Foreskin keratinocyte (primary cell): ENCODE measurements at places on chromosomes 6 and 20. TPM values are rescaled to one million over a fixed set of nuclear protein-coding genes. Genes with fewer than 3 reads are reported as not detected.

GRCh38 chr20:25394276-25394675 lies 3.6 kb upstream of the ABHD12 start:
- DNase-seq: no peak

DNA sequence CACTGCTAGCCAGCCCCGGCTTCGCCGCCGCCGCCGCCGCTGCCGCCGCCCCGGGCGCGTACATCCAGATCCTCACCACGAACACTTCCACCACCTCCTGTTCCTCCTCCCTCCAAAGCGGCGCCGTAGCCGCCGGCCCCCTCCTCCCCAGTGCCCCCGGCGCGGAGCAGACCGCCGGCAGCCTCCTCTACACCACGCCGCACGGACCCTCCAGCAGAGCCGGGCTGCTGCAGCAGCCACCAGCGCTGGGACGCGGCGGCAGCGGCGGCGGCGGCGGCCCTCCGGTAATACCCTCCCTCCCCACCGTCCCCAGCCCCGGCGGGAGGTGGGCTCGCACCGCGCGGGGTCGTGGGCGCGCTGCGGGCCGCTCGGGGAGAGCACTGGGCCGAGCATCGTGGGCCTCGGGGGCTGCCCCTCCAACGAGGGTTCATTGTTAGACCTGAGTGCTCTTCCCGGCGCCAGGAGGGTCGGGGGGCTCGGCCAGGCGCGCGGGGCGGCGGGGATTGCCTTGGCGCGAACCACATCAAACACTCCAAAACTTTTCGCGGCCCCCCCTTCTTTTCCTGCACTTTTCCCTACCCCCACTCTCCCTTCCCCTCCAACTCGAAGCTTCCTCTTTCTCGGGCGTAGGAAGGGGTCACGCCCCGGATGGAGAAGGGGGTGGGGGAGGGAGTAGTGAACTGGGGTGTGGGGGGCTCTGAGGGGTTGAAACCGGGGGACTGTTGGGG lies 827 bp downstream of the E2F3 start:
- DNase-seq: peak; percentile 48

GRCh38 chr20:31815408-31816188 lies 3.6 kb upstream of the MYLK2 start:
- DNase-seq: no peak

GRCh38 chr6:13767121-13767808 lies 47.1 kb downstream of the MCUR1 start:
- no peak for DNase-seq

DNA sequence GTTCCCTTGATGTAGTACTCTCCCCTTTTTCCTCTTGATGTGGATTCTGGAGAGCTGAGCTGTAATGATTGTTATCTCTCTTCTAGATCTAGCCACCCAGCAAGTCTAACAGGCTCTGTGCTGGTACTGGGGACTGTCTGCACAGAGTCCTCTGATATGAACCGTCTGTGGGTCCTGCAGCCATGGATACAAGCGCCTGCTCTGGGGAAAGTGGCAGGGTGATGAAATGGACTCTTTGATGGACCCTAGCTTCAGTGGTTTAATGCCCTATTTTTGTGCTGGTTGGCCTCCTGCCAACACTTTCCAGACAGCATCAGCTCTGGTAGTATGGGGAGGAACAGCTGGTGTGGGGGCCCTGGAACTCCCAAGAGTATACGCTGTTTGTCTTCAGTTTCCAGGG lies 216.3 kb downstream of the ADGRG6 start:
- no peak for DNase-seq

DNA sequence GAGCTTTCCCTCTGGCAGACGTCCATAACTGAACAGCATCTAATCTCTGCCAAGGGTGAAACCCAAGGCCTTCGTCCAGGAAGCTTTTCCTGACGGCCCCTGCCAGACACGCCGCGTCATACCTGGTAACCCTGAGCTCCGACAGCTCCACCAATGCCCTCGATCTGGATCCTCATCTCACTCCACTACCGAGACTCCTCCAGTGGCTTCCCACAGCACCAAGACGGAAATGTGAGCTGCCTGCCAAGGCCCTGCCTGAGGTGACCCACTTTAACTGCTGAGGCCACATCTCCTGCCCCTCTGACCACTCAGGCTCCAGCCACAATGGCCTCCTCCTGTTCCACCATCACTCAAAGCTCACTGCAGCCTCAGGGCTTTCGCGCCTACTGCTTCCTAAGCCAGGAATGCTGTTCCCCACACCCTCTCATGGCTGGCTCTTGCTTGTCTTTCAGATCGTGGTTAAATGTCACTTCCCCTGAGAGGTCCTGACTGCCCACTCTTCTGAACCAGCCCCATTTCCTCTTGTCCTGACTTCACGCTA lies 143.2 kb downstream of the PREX1 start:
- DNase-seq: no peak

DNA sequence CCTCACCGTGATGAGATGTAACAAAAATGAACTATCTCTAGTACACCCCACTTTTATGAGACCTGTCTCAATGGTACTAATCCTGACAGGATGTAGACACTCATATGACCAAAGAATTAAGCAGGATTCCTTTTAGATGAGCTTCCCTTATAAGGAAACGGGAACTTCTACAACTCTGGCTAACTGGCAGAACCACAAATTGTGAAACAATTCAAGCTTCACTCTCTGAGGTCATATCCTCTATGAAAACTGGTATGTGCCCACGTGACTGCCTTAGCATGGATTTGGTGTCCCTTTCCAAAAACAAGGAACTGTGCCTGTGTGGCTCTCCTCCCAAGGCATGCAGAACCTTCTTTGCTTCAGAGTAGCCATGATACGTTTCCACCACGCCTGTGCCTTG lies 14.1 kb upstream of the CPNE5 start:
- DNase-seq: peak; percentile 83

Gene RBM12
- 62.7 and 62.8 TPM in 2 replicates for total RNA-seq

Gene CAP2
- total RNA-seq: 5.6 and 7.4 TPM in 2 replicates

Gene NRSN1
- not detected in 2 replicates for total RNA-seq

Gene SCRT2
- not detected in 2 replicates for total RNA-seq

Gene TSBP1
- total RNA-seq: not detected in 2 replicates

Gene DACT2
- 0.48 and 0.71 TPM in 2 replicates for total RNA-seq

Gene NRN1
- not detected in 2 replicates for total RNA-seq

Gene CTNNBL1
- 52.5 and 63.1 TPM in 2 replicates for total RNA-seq
